Inflammatory macrophage treated with lipopolysaccharide for 1 hour (primary cell): ENCODE measurements at places on chromosomes 16 and 17.

GRCh38 chr17:54749157-54749556, 151.5 kb upstream of the TOM1L1 start:
- no peak for DNase-seq

- peak; percentile 51 for DNase-seq
These were observed 26.3 kb downstream of the AARSD1 start for GRCh38 chr17:42937712-42938596.

- no peak for DNase-seq
These were observed 845 bp upstream of the NAT9 start for GRCh38 chr17:74776990-74777389.

GRCh38 chr16:67190041-67190440, at the start of gene EXOC3L1:
Gene EXOC3L1, minus strand, starts transcription at chr16:67190136. Its CDS starts 460 bp downstream, at chr16:67189676.
- DNase-seq: no peak

- no peak for DNase-seq
These were observed 78.9 kb upstream of the GNG13 start for GRCh38 chr16:879461-879861.

GRCh38 chr16:89121691-89122321, 28.2 kb downstream of the ACSF3 start:
- no peak for DNase-seq
